Inflammatory macrophage treated with lipopolysaccharide for 1 hour (primary cell): ENCODE measurements at places on chromosomes 12 and 14.

- peak; percentile 83 for DNase-seq
Measured at GRCh38 chr12:95173392-95174251, 43.6 kb downstream of the FGD6 start.

DNA sequence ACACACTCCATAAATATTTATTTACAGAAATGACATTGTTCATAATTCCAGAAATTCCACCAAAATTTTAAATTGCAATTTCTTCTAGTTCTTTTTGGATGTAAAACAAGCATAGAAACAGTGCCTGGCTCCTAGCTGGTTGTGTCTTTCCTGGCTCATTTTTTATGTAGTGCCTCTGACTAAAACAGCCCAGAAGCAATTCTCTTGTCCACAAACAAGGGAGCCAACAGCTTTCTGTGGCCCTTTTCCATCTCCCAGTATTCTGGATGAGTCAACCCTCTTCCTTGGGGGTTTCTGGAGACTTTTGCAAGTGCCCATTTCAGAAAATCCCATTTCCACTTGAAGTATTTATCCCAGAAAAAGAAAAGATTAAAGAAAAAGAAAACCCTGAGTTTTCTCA lies 141.4 kb downstream of the PHLDA1 start:
- no peak for DNase-seq

- no peak for DNase-seq
Measured at GRCh38 chr12:69660164-69660863, 38.8 kb downstream of the BEST3 start.

- DNase-seq, result no peak
Measured at GRCh38 chr14:99575043-99576023, 28.7 kb downstream of the CCDC85C start.

DNA sequence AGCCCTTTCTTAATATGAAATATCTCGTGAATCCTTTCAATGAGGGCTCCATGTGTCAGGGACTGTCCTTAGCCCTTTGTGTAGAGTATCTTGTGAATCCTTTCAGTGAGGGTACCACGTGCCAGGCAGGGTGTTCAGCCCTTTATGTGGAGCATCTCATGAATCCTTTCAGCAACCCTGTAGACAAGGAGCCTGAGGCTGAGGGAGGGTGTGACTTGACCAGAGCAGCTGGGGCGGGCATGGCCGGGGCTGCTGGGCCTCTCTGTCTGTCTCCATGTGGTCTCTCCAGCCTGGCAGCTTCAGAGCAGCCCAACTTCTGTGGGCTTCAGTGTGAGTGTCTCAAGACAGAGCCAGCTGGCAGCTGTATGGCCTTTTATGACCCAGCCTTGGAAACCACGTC lies 140.2 kb downstream of the AACS start:
- no peak for DNase-seq

DNA sequence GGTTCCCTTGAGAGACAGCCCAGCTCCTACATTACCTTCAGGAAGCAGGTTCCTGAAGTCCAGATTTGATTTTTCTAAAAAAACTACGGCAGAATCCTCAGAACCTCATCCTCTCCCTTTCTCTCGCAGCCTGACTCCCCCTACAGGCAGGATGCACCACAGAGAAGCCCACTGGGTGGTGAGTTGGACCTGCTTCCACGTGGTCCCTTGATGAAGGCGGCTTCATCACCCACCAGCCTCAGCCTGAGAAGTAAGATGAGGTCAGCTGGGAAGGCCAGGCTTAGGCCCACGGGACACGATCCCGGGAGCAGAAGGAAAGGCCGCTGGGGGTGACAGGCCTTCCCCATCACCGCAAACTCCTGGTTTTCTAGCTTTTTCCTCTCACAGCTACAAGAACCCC lies 83.0 kb downstream of the ACTN1 start:
- DNase-seq, result no peak

- DNase-seq, result no peak
Measured at GRCh38 chr14:103130965-103131364, 7.7 kb downstream of the TNFAIP2 start.

- DNase-seq, result no peak
Measured at GRCh38 chr12:67582844-67583243, 65.7 kb upstream of the DYRK2 start.

- no peak for DNase-seq
Measured at GRCh38 chr12:122028165-122028904, 6.7 kb downstream of the BCL7A start.

DNA sequence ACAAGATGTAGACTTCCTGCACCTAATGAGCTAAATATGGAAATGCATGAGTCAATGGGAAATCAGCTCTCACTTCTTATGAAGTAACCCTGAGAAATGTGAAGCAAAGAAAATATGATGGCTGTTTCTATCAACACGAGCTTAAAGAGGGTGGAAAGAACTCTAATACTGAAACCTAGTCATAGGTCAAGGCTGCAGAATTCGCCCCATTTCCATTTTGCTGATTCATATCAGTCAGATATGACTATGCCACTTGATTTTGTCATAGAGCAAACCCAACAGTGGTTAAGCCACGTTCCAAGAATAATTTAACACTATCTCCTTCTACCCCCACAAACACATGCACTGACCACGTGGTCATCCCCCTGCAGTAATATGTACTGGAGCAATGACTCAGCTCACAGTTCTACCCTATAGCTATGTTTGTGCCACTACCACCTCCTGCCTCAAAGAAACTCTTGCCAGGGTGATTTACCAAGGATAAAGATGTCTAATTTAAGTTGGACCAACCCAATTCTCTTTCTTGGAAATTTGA lies 157.5 kb downstream of the TMTC3 start:
- DNase-seq, result no peak

GRCh38 chr12:14776236-14776961 lies 26.9 kb downstream of the WBP11 start:
- peak; percentile 9 for DNase-seq

- no peak for DNase-seq
Measured at GRCh38 chr12:122282061-122282460, 15.8 kb upstream of the VPS33A start.

DNA sequence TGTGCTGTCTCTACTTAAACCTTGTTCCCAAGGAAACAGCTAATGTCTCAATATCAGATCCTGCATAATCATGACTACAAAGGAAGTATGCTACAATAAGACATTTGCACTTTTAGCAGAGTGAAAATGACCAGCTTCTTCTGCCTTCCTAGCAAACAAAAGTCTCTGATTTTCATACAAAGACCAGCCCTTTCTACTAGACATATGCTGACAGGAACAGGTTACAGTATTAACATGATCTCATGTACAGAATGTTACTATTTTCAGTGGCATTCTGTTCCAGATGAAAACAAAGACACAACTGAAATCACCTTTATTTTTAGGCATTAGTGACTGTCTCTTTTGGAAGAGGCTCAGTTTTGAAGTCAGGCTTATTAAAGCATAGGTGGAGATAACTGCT lies 228.6 kb downstream of the MED13L start:
- DNase-seq, result peak; percentile 34

DNA sequence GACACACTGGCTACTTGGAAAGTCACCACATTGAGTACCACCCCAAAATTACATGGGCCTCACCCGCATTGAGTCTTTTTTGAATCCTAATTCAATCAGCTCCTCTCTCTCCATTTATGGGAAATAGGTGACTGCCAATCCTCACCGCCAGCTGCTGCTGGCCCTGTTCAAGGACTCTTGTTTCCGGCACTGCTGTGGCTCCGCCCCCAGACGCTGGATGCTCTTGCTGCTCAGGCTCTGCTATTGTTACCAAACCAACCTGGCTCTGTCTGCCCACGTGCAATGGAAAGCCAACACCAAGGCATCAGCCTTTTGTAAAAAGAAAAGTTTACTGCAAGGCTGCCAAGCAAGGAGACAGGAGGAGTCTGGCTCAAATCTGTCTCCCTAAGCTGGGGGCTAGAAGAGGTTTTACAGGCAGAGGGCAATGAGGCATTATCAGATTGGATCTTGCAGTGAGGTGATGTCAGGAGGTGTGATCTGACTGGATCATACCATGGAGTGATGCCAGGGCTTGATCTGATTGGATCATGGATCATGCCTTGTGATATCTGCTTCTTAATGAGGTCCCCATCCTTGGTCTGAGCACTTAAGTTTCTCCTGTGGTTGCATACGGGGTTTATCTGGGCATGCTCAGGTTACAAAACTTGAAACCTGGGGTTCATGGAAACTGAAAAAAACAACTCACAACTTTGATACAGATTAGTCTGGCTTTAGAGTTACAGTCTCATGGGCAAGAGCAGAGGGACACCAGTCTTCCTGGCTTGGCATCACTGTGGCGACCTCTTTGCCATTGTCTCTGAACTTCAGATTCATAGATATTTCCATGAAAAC lies 117.1 kb upstream of the SLC35F4 start:
- DNase-seq, result no peak

- no peak for DNase-seq
Measured at GRCh38 chr14:81172881-81173280, 47.9 kb downstream of the GTF2A1 start.

GRCh38 chr12:44031472-44032185 lies 195.7 kb downstream of the TMEM117 start:
- DNase-seq, result no peak

DNA sequence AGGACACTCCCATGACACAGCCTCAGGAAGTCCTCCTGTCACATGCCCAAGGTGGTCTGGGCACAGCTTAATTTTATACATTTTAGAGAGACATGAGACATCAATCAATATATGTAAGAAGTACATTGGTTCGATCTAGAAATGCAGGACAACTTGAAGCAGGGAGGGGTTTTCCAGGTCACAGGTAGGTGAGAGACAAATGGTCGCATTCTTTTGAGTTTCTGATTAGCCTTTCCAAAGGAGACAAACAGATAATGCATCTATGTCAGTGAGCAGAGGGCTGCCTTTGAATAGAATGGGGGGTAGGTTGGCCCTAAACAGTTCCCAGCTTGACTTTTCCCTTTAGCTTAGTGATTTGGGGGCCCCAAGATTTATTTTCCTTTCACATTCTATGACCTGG lies 2.5 kb downstream of the HSPB8 start:
- DNase-seq, result no peak

DNA sequence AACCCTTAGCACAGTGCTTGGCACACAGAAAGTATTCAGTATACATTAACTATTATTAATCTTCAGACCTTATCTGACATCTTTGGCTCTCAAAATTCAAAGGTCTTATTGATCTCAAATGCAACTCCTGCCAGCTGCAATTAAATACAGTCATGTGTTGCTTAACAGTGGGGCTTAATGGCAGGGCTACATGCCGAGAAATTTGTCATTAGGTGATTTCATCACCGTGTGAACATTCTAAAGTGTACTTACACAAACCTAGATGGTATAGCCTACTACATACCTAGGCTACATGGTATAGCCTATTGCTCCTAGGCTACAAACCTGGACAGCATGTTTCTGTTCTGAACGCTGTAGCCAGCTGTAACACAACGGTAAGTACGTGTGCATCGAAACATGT lies 156.3 kb upstream of the TMCC3 start:
- no peak for DNase-seq

DNA sequence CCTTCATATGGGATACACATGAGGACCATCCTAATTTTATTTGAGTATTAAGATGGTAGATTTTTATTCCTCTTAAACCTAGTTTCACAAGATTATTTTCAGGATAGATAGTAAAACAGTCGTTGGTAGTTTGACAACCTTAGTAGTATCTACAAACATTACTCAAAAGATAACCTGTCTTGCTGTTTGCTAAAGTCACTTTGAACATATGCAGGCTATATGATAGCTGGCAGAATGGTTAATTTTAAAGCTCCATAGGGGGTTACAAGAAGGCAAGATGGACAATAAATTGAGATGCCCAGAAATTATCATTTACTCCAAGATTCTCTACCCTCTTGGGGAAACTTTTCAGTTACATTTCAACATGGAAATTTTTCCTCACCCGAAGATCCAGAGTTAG lies 525.7 kb downstream of the SOX5 start:
- no peak for DNase-seq

DNA sequence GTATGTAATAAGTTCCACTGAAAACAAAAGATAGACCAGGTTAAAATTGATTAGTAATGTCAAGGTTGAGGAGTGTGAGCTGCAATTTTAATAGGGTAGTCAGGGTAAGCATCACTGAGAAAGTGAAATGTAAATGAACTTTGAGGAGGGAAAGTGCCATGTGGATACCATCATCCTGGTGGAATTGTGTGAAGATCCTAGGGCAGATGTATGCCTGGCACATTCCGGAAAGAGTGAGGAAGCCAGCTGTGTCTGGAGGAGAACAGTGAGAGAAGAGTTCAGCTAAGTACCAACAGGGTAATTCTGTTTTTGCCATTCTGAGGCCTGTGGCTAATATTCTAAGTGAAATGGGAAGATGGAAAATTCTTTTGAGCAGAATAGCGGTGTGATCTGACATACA lies 2.9 kb upstream of the CLEC2A start:
- DNase-seq, result no peak

DNA sequence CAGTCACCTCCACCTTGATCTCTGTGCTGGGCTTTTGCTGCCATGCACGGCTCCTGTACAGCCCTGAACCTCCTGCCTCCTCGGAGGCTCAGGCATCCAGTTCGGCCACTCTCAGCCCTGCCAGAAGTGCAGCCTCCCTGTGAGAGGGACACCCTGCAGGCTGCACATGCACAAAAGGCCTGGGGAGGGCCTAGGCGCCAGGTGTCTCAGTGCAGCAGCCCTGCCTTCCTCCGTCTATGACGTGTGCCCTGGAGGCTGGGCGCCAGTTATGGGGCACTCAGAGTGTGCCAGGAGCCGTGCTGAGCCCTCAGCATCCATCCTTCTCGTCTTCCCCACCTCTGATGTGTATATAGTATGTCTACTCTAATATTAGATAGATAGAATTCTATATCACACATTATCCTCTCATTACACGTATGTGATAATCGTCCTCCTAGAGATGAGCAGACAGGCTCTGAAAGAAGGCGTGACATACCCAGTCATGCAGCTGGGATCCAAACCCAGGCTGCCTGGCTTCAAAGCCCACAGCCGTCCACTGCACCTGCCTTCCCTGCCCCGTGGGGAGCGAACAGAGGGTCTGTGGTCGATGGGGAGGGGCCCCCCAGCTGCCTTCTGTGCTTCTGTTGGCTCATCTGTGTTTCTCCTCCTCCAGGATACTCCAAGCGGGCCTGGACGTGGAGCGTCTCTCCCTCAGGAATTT lies 101.1 kb downstream of the B4GALNT3 start:
- DNase-seq, result no peak

- DNase-seq, result no peak
Measured at GRCh38 chr12:74292351-74293194, 245.1 kb upstream of the ATXN7L3B start.

DNA sequence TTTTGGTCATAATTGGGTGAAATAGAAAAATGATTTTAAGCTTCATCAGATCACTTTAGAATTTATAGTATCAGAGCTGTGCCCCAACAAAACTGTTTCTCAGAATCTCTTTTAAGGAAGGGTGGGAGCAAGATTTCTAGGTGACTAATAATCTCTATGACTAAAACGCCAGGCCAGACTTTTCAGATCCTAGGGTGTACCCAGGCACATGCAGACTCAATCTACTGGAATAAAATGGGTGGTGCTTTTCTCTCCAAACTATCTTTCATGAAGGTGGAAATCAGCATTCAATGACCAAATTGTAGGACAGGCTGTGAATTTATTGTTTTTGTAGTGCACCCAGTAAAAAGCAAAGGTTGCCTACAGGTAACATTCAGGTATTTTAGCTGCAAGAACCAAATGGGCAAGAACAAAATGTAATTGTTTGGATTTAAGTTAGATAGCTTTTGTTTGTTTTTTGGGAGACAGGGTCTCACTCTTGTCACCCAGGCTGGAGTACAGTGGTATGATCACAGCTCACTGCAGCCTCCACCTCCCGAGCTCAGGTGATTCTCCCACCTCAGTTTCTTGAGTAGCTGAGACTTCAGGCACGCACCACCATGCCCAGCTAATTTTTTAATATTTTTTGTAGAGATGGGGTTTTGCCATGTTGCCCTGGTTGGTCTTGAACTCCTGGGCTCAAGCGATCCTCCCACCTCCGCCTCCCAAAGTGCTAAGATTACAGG lies 49.5 kb downstream of the PPP2R5C start:
- peak; percentile 44 for DNase-seq

GRCh38 chr12:20442322-20442721 lies 74.0 kb downstream of the PDE3A start:
- DNase-seq, result no peak
